Stimulated activated CD8-positive, alpha-beta memory T cell treated with anti-CD3 and anti-CD28 coated beads, Interleukin-2, amount 100 ng/mL, for 1 hour (primary cell): ENCODE measurements at places on chromosomes 7 and 10.

GRCh38 chr7:15546272-15546792 lies 15.5 kb downstream of the AGMO start:
- no peak for DNase-seq

DNA sequence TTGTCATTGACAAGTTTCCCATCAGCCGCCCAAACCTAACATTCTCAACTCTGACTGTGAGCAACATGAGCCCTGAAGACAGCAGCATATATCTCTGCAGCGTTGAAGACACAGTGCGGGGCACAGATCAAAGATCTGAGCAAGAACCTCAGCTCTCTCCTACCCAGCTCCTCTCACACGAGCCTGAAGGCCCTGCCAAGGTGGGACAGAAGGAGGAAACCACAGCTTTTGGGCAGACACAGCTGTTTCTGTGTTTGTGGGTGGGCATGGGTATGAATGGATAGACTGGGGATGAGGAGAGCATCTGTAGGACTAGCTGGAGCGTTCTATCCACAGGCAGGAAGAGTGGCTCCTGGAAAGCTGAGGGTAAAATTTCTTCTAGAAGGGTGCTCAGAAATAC lies 8.5 kb upstream of the PRSS1 start:
- no peak for DNase-seq

DNA sequence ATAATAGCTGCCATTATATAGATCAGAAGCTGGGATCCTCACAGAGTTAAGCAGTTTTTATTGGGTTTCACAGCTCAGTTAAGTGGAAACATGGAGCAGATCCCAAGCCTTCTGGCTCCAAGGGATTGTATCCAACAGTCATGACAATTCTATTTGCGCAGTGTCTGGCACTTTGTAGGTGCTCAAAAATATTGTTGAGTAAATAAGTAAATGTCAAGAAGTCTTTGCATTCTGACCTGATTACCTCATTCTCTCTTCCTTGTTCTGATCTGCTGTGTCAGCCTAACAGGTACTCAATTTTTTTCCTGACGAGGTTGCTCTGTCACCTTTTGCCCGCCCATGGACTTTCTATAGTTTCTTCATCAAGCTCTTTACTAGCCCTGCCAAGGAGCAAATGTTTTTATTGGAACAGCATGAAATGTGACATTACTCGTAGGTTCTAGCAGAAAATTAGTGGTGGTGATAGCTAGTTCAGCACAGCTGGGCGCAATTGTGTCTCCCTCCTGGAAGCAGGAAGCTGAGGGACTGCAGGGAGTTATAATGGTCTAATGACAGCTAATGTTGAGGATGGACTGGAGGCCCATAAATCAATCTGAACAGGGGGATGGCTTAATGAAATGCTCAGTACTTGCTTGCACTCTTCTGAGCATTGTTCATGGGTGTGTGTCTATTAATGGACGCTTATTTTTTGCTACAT lies 680.2 kb downstream of the CCSER2 start:
- no peak for DNase-seq

GRCh38 chr7:105600720-105601550 lies 19.6 kb upstream of the EFCAB10 start:
- no peak for DNase-seq

- no peak for DNase-seq
Measured at GRCh38 chr7:133869556-133869955, 257.6 kb upstream of the LRGUK start.

- no peak for DNase-seq
Measured at GRCh38 chr7:107043921-107044346, 571 bp upstream of the PRKAR2B start.

GRCh38 chr7:130758429-130759056 lies 24.5 kb upstream of the KLF14 start:
- no peak for DNase-seq

GRCh38 chr7:43925984-43926797 lies at the start of gene UBE2D4:
Gene UBE2D4 (plus strand): TSS chr7:43926436. CDS start chr7:43926533, 97 bp downstream.
- peak; percentile 80 for DNase-seq

DNA sequence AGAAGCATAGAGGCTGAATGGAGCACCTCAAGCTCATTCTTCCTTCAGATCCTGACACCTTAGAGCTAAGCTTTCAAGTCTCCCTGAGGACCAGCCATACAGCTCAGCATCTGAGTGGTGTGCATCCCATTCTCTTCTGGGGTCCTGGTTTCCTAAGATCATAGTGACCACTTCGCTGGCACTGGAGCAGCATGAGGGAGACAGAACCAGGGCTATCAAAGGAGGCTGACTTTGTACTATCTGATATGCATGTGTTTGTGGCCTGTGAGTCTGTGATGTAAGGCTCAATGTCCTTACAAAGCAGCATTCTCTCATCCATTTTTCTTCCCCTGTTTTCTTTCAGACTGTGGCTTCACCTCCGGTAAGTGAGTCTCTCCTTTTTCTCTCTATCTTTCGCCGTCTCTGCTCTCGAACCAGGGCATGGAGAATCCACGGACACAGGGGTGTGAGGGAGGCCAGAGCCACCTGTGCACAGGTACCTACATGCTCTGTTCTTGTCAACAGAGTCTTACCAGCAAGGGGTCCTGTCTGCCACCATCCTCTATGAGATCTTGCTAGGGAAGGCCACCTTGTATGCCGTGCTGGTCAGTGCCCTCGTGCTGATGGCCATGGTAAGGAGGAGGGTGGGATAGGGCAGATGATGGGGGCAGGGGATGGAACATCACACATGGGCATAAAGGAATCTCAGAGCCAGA lies 31.0 kb downstream of the PRSS2 start:
- no peak for DNase-seq

DNA sequence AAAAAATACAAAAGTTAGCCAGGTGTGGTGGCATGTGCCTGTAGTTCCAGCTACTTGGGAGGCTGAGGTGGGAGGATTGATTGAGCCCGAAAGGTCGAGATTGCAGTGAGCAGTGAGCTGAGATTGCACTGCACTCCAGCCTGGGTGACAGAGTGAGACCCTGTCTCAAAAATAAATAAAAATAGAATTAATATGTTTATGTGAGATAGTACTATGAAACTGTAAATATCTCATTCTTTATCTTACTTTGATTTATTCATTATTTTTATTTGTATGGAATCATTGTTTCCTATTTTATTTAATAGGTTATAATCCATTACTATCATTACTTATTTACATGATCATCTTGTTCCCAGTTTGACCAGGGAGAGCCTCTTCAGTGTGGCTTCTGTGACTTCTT lies 41.0 kb upstream of the STRIP2 start:
- DNase-seq = no peak

DNA sequence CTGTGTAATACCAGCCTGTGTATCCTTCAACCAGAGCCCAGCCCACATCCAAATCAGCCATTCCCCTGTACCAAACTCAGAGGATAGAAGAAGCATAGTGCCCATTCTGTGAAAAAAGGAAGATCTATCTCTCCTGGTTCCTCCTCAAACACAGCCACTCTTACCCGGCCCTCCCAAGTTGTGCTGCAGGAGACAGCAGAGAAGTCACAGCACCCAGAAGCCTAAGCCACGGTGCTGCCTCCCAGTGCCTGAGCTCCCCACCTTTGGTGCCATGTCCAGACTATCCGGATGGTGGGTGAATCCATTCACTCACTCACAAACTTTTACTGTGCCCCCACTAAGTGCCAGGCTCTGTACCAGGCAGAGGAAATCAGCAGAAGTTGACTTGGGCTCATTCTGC lies 166.0 kb upstream of the ZMIZ1 start:
- no peak for DNase-seq

GRCh38 chr7:39360038-39360437 lies 206.2 kb upstream of the YAE1 start:
- DNase-seq = no peak

GRCh38 chr10:48529331-48529730 lies 75.5 kb downstream of the ARHGAP22 start:
- DNase-seq = no peak

- DNase-seq = no peak
Measured at GRCh38 chr10:63767138-63767801, 246.1 kb downstream of the REEP3 start.

DNA sequence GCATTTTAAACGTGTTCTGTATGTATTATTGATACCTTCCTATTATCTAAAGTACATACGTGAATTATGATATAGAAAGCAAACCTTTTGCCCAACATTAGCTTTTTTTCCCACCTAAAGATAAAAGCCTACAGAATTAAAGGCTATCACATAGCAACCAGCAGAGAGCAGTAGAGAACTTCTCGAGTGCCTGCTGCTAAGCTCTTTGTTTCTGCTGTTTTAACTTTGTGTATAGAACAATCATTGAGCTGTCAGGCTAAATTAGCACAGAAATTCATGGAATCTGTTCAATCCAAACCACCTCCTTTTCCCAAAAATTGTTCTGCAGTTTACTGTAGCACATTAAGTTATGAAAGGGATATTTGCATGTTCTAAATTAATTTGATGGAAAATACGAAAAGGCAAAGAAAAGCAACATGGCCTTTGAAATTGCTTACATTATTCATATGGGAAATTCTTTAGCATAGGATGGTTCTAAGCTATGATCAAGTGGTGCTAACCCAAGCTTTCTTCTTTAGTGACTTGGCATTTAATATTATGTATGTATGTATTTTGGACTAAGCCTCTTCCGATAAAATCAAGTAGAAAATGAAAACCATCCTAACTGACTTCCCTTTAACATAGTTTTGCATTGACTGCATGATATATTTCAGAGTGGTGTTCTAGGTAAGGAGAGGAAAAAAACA lies 1288.5 kb downstream of the GATA3 start:
- DNase-seq = no peak

GRCh38 chr7:11557627-11558026 lies 274.4 kb downstream of the THSD7A start:
- no peak for DNase-seq

DNA sequence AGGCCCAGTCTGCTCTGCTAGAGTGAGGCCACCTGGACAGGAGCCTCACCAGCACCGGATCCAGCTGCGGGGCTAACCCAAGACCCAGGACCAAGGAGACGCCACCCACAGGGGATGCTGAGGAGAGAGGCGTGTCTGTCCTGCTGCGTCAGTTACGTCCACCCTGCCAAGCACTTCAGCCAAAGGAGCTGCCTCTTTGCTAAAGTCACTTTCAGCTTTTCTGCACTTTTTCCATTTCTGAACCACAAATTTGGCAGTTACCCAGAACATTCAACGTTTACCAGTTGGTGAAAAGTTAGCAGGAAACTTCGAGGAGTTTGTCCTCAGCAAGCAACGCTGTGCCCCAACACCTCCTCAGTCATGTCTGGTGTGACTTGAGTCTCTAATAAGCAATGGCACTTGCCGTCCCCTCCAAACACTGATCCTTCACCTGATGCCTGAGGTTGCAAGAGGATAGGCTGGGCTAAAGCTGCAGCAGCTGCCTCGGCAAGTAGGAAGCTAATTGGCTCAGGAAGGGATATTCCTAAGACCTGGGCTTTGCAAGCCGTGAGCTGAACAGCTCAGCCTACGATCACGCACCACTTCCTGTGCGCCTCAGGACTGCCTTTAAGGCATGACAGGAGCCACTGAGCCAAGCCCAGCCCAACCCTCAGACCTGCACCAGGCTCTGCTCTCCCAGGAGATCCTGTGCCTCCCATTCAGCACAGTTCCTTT lies 40.1 kb downstream of the KCNH2 start:
- DNase-seq = no peak

GRCh38 chr10:14552015-14552414 lies 221.3 kb upstream of the FRMD4A start:
- DNase-seq = no peak

DNA sequence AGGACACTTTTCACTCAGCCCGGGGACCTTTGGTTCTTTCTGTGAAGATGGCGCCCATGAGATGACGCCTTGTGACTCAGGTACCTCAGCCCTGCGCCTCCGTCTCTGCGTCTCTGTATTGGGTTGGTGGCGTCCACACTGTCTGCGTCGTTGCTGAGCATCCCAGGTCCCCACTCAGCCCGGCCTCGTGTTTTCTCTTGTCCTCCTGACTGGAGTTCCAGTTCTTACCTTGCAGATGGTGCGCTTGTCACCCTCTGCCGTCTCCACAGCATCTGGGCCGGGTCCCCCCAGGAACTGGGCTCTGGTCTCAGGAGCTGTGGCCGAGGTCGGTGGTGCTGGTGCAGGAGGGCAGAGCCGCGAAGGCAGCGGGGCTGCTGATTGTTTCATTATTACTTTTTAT lies 150.4 kb downstream of the WDR37 start:
- no peak for DNase-seq

DNA sequence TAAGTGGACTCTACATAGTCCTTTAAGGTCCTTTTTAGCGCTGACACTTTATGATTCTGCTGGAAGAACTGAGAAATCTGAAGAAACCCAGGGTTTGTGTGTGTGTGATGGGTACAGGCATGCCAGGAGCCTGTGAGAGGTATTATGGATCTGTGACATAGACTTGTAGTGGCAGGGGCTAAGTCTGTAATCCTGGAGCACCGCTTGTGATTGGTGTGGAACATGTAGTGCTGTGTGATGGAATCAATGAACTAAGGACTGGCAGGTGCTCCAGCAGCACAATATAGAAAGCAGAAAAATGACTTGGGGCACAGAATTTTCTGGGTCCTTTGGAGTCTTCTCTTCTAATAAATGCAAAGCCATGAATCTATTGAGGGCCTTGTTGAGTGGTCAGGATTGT lies 163.9 kb downstream of the ST7 start:
- DNase-seq = no peak

DNA sequence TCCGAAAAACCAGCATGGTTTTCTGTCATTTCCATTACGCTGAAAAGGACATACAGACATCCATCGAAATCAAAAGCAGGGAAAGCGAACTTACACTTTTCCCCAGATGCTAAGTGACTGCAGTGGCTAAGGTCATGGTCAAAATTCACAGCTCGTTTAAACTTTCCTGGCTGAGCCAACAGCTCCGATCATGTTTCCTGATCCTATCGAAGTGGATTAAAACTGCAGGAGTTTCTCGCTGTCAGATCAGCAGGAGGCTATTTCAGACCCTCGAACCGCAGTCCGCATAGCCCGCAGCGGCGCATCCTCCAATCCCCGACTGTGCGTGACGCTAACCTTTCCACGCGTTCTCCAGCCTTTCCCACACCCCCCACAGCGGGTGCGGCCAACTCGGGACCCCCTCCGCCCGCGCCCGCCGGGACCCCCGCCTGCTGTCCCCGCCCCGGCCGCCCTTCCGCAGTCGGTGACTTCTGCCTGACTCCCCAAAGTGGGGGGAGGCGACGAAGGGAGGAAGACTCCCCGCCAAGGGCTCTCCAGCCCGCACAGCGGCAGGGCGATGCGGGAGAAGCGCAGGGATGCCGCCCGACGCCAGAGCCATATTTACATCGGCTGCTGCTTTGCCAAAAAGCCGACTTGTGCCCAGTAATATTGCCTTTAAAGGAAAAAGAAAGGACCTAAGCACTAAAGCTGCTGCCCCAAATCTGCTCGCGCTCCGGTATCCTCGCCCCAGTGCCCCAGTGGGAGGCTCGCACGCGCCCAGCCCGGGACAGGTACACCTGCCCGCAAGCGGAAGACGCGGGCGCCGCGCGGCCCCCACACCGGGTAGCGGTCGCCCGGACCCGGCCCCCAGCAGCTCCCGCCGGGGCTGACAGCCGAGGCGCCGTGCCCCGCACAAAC lies 1.2 kb downstream of the PIP4K2A start:
- DNase-seq = peak; percentile 19

GRCh38 chr10:22615819-22616499 lies 98.4 kb downstream of the PIP4K2A start:
- DNase-seq = no peak
